A673 (cell line): ENCODE measurements at places on chromosomes 1 and 21.

DNA sequence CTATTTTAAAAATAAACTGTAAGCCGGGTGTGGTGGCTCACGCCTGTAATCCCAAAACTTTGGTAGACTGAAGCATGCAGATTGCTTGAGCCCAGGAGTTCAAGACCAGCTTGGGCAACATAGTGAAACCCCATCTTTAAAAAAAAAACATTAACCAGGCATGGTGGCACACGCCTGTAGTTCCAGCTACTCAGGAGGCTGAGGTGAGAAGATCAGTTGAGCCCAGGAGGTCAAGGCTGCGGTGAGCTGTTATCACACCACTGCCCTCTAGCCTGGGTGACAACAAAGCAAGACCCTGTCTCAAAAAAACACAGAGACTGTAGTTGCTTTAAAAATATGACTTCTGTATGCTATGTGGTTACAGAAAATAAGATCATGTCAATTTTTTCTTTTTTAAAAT, 24.3 kb upstream of the LSS start:
- no peak for DNase-seq

- no peak for DNase-seq
Measured at GRCh38 chr1:64513545-64513944, 43.6 kb downstream of the CACHD1 start.

DNA sequence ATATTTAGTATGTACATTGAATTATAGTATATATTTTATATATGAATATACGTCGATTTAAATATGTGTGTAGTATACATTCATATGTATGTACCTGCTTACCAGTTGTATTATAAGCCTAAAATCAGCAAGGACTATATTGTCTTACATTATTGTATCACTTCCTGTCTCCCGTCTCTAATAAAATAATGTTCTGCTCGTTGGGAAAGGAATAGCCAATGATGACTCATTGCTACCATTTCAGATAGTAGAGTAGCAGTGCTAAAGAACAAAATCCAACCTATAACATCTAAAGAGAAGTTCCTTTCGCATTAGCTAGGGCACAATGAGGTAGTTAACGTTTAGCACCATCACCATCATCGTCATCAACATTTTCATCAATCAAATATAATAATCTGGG, 39.9 kb upstream of the SMYD2 start:
- DNase-seq = peak; percentile 20

DNA sequence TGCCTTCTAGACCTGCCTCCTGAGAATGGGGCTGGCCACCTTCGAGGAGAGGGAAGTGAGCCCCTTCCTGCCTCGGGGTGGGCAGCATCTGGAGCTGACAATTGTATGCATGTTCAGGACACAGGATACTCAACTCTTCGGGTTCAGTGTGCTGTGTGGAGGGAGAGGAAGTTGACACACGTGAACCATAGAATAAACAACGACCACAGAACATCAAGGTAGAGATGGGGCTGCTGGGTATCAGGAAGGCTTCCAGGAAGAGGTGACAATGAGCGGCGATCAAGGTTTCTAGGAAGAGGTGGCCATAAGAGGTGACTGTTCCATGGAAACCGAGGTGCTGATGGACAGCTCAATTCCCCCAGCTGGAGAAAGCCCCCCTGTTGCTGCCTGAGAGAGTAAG, 22.0 kb downstream of the UBIAD1 start:
- DNase-seq = no peak

- DNase-seq = no peak
Measured at GRCh38 chr1:59238333-59238934, 58.5 kb upstream of the FGGY start.

GRCh38 chr1:27496604-27497155, 6.7 kb upstream of the WASF2 start:
- peak; percentile 52 for DNase-seq

DNA sequence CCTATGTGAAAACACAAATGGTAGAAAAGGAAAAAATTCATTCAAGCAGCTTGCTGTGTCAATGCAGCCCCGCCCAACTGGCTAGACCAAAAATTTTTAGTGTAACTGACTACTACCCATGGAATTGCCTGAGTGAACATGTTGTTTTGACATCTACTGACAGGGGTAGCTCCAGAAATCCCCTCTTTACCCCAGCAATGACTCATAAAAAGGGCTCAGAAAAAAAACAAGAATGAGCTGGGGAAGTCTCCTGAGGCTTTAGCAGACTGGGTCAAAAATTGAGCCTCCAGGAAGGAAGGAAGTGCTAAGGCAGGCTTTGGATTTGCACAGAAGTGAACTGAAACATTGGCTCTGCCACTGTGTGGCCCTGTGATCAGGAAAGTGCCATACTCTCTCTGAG, 24.4 kb upstream of the FGGY start:
- peak; percentile 23 for DNase-seq

GRCh38 chr1:79042117-79042516, 35.6 kb upstream of the ADGRL4 start:
- peak; percentile 43 for DNase-seq

- no peak for DNase-seq
Measured at GRCh38 chr1:190193508-190194115, 284.1 kb downstream of the BRINP3 start.

DNA sequence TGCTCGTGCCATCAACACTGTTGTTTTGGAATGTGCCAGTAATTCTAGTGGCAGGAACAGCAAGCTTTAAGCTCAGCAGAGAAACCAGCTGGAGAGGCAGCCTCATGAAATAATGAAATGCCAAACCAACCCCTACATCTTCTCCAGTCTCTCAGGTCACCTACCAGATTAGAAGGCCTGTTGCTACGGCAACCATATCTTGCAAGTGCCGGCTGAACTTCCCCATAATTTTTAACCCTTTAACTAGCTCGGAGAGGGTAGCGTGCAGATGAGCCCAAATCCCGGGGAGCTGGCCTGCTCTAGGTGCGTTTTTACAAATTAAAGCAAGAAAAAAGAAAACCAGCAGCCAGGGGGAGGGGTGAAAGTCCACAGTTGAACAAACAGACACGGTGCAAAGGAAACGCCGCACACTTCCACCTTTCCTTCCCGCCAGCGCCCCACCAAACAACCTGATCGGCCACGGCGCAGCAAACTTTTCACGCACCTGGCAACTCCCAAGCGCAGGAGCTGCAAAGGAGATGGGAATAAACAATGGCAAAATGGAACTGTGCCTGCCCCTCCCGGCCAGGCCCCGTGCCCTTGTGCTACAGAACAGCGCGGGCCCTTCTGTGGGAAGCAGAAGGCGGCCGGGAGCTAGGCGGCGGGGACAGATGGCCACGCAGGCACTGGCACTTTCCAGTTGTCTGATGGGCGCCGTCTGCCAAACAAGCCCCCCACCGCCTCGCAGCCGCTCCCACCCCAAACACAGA, 50.1 kb downstream of the SSBP3 start:
- DNase-seq = peak; percentile 3

DNA sequence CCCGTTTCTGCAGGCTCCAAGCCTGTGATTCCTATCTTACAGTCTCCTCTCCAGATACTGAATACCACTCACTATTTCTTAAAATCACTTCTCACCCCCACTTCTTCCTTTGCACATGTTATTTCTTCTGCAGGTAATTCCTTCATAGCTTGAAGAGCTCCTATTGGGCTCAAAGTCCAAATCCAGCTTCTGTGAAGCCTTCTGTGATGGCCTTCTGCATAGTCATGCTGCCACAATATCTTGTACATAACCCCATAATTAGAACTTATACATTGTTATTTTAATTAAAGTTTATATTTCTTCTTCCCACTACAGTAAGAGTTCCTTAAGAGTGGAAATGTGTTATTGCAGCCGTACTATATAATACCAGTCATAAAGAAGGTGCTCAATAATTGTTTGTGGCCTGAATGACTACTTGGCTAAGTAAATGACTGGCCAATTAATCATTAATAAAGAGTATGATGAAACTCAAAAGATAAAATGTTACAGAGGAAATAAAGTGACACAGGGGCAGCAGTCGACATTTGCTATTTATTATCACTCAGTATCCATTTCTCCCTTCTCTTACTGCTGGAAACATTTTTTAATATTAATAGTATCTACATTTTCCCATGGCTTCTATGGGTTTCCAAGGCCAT, 886.6 kb downstream of the TTLL7 start:
- DNase-seq = no peak

GRCh38 chr21:36753556-36753955, 54.6 kb downstream of the SIM2 start:
- DNase-seq = no peak

DNA sequence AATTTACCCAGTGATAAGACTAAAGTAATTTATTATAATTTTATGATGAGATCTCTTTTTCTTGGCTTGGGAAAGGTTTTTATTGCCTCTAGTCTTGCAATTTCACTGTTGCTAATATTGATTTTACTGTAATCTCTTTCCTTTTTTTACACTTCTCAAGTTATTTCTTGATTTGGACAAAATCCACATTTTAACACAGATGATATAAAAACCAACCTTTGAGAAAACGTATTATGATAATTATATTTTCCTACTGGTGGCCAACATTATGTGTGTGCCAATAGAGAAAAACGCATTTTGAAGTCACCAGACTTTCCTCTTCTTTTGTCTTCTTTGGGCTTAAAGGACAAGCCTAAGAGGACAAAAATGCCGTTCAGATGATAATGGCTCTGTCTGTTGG, 314.9 kb downstream of the PRDM2 start:
- DNase-seq = no peak

DNA sequence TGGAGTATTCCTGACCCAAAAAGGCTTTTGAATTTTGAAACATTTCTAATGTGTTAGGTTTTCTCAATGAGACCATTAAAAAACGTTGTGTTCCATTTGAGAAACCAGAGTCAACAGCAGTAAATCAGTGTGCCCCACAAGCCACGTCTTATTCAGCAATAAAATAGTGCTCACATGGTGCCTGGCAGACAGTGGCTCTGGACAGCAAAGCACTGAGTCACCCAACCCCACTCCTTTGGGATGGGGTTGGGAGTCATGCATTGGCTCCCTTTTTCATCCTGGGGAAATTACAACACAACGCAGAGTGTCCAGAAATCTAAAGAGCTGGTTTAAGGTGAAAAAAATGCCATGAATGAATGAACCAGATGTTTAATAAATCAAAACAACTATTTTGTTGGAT, 46.5 kb downstream of the KCNJ15 start:
- no peak for DNase-seq

DNA sequence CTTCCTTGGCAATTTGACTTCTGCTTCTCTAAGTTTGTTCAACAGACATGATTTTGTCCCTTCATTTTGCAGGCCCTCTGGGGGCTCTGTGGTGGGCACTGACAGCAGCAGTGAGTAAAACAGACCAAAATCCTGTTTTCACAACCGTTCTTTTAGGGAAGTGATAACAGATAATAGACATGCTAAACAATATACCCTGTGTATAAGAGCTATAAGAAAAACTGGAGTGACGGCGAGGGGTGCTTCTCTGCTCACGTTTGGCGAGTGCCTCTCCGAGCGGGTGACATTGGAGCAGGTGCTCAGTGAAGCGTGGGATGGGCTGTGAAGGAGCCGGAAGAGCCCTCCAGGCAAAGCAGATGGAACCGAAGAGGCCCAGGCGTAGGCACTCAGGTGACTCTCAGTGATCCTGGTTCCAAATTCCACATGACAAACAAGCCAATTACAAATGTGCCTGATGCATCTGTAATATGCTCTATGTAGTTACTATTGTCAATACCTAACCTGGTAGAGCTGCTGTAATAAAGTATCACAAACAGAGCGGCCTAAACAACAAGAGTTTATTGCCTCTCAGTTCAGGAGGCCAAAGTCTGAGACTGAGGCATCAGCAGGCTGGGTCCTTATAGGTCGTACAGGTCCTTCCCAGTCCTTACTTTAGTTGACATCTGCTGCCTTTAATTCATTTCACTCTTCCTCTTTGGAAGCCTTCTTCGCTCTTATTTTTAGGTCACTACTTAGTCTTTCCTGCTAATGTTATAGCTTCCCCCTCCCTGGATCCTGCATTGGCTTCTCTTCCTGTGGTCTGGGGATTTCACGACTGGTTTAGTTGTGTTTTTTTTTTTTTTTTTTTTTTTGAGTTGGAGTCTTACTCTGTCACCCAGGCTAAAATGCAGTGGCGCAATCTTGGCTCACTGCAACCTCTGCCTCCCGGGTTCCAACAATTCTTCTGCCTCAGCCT, 20.1 kb downstream of the OR2B11 start:
- no peak for DNase-seq

DNA sequence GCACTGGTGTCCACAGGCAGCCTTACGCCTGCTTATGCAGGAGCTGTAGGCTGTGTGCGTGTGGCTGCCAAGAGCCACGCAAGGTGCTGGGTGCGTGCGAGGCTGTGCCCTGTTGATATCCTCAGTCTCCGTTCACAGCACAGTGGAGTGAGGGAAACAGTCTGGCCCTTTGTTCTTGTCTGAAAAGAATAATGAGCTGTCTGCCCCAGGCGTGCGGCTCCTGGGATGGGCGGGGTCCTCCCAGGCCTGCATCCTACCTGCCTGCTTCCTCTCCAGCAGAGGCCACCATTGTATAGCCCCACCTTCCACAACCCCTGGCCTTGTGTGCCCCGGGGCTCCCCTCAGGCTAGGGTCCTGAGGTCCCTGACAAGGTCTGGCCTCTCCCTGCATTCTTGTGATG, 47.0 kb upstream of the KDM4A start:
- DNase-seq = no peak

DNA sequence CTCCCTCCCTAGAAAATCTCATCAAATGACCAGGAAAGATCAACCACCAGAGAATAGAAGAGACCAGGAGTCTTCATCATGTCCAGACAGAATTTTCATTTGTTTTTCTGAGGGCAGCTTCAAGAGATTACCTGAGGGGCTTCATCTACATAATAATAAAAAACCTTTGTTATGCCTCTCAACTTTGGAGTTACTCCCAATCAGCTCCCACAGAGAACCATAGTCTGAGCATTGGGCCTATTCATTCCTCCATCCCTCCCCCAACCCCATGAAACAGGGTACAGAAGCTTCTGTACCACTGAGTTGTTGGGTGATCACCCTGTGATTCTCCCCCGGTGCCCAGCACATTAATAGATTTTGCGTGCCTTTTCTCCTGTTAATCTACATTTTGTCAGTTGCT, 53.3 kb upstream of the PRRC2C start:
- DNase-seq = no peak

GRCh38 chr1:163608979-163609378, 287.2 kb downstream of the NUF2 start:
- no peak for DNase-seq

- DNase-seq = no peak
Measured at GRCh38 chr1:27648602-27649305, 13.8 kb upstream of the FGR start.

DNA sequence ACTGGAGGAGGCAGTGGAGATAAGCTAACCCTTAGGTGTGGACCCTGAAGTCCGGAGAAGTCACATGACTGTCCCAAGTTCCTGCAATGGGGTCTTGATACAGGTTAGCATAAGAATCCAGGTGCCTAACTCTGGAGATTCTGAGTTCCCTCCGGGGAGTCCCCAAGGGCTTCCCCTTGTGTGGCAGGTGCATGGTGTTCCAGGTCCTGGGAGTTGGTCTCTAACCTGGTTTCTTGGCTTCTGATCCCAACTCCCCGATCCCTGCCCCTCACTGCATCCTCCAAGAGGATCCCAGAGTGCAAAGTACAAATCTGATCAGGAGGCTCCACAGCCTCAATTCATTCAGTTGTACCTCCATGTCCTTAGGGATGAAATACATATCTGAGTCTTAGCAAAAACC, 9.3 kb upstream of the C8A start:
- DNase-seq = no peak
